ENCODE measurements at places on chromosomes 12 and 14. TPM values are rescaled to one million over a fixed set of nuclear protein-coding genes. Genes with fewer than 3 reads are reported as not detected.

GRCh38 chr14:46571970-46572369, 79.6 kb downstream of the RPL10L start:
- DNase-seq, result no peak

DNA sequence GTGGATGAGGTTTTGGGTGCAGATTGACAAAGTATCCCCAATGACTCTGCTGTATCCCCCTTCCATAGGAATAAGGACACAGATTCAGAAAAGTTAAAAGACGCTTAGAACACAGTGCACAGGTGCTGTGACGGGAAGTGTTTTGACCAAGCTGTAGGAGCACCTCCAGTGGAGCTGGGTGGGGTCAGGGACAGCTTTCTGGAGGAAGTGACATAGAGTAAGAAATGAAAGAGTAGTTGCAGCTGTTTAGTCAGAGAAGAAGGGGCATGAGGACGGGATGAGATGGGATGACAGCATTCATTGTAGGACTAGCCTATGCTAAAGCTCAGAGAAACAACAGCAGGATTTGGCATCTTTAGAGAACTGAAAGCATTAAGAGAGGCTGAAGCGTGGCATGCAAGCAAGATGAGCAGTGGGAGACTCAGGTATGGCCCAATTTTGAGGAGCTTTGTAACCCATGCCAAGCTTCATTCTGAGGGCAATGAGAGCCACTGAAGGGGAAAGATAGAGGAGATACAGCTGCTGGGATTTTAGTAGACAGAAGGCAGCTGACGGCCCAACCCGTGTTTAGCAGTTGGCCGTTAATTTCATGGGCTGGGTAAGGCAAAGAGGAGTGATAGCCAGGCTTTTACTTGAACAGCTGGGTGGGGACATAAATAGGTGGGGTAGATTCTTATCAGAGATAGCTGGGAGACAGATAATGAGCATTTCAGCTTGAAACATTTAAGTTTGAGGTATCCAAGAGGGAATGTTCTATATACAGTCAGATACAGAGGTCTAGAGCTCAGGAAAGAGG, 131.8 kb upstream of the KRAS start:
- DNase-seq, result no peak

DNA sequence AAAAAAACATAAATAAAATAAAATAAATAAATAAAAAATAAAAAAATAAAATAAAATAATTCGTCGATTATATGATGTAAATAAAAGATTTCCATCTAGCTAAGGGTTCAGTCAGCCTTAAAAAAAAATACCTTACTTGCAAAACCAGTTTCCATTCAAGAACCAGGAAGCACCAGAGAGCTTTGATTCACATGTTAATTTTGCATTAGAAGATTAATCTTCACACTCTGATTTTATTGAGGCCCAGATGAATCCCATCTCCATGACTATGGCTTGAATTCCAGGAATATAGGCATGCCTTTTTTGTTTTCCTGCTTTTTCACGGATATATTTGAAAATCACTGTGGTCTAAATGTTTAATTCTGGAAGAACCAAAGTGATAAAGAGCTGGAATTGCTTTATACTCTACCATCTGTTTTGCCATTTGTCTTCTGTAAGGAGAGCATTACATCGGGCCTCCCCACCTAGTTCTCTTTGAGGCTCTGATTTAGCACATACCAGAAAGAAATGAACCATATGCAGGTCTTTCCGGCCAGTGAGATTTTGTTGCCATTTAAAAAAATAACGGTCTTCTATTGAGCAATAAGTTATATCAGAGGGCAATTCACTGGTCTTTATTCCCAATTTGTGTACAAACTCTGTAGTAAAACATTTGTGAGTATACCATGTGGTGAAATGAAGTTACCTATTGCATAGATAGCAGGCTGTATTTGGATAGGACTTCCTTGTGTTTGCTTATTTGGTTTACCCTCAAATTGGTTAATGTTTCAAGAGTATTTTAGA, 175.5 kb downstream of the AEBP2 start:
- DNase-seq, result no peak

- DNase-seq, result no peak
Observed at GRCh38 chr12:62292761-62293344, 32.6 kb downstream of the USP15 start.

LYZ gene
- 121 TPM for total RNA-seq

NRL gene
- 2.2 TPM for total RNA-seq

MAP3K9 gene
- total RNA-seq, result 2.4 TPM

- DNase-seq, result no peak
Observed at GRCh38 chr12:119201789-119202543, 23.2 kb downstream of the HSPB8 start.

FBLN5 gene
- total RNA-seq, result 162 TPM

DNA sequence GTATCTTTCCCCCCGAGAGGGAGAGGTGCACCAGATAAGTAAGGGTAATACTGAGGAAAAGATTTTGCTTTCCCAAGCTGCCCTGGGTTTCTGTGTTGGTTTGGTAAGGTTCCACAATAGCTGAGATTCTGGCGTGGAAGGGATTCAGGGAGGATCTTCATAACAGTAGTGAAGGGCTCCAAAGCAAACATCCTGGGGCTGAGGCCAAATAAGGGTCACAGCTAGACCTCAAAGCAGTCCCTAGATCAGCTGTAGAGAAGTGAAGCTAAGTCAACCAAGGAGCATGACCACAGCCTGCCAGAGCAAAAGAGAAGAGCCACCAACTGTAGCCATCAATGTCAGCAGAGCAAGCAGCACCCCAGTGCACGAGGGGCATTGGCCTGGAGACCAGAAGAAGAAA, 73.2 kb upstream of the SLC35F4 start:
- no peak for DNase-seq

GRCh38 chr12:112431965-112432364, 13.2 kb downstream of the PTPN11 start:
- no peak for DNase-seq

SLC2A14 gene
- total RNA-seq, result 1.4 TPM

NRIP2 gene
- 3.0 TPM for total RNA-seq

SERPINA3 gene
- 390 TPM for total RNA-seq

EPYC gene
- total RNA-seq, result not detected

RNASE3 gene
- total RNA-seq, result 0.69 TPM

GRCh38 chr12:2341871-2342270, 289.1 kb downstream of the CACNA1C start:
- no peak for DNase-seq

DNA sequence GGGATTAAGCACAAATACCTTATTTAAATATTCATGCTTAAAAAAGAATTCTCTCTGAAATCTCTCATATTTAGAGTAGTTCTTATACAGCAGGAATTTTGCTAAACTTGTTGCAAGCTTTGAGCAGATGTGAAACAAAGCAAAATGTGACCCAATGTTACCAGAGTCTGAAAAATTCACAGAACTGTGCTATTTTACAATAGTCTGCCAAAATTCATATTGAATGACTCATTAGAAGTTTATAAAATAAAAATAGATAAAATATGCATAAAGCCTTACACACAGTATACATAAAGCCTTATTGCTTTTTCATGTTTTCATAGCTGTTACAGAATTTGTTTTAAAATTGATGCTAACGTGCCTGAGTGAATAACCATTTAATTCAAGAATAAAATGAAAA, 17.8 kb upstream of the RHOJ start:
- DNase-seq, result no peak

DNA sequence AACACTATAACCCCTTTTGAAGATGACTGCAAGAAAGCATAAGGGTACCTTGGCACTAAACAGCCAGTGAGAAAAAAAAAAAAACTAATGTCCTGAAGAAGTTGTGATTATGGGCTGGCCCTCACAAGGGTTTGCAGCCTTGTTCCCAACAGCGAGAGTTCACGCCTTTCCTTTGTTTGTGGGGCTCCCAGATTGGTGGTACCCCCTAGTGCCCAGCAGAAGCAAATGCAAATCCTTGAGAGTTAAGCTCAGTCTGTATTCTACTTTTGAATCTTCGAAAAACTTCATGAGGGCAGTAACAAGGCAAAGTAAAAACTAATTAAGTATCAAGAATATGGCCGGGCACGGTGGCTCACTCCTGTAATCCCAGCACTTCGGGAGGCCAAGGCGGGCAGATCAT, 238.9 kb upstream of the LMO3 start:
- no peak for DNase-seq

SOAT2 gene
- total RNA-seq, result not detected

GRCh38 chr12:89316705-89317139, 35.6 kb downstream of the DUSP6 start:
- DNase-seq, result no peak

- DNase-seq, result no peak
Observed at GRCh38 chr14:68564826-68565759, 227.8 kb downstream of the ZFP36L1 start.

DNA sequence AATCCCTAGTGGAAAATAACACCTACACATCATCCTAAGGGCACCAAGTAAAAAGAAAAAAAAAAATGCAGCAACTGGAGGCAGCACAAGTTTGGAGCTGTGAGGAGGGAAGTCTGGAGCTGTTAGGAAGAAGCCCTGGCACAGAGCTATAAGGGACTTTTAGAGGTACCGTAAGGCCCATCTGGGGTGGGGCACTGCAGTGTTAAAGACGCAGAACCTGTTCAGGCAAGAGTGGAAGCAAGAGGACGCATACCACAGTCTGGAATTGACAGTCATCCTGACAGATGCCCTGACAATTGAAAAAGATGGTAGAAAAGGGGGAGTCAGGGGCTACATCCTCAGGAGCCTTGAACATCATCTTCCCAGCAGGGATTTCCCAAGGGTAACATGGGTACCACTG, 195.9 kb upstream of the PLEKHG7 start:
- DNase-seq, result no peak

DNA sequence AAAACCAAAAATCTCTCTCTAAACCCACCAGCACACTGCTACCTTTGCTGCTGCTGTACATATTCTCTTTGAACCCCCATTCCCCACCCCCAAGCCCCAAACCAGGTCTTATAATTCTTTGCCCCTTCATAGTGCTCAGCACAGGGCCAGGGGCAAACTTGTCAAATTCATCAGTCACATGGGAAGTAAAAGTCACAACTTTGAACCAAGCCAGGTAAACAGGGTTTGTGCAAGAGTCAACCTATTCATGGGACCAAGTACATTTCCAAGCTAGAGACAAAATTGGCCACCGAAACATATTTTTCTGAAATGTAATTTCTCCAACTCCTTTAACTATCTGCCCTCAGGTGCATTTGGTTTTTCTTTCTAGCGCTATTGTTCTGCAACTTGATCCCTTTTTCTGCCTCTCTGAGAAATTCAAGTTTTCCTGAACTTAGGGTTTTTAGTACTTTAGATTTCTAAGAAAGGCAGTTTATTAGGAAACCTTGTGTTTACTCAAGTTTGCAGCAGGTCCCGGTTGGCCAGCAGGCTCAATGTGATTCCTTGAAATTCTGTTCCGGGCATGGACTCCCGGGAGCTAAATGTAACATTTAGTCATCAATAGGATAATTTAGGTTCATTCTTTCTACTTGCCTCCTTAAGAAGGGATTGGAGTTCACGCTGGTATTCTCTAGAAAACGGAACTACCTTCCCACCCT, 230.5 kb downstream of the EFCAB11 start:
- DNase-seq, result no peak

TPI1 gene
- total RNA-seq, result 707 TPM

DNA sequence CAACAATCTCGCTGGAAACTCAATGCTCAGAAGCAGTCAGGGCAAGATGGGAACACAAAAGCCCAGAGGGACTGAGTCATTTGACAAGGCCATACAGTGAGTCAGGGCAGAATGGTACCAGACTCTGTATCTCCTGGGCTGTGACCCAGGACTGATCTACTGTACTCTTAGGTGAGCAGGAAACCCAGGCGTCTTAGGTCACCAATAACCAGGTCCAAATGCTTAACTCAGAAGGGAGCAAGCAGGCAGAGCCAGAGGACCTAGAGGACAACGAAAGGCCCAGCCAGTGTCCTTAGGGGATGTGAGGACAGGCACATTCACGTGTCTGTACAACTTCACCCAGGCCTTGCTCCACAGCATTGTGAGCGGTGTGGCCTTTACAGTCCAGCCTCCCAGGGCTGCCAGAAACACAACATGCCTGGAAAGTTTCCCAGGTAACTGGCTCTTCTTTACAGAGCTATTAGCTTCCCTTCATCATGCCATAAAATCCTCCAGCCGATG, 69.9 kb downstream of the ARL6IP4 start:
- no peak for DNase-seq

DNA sequence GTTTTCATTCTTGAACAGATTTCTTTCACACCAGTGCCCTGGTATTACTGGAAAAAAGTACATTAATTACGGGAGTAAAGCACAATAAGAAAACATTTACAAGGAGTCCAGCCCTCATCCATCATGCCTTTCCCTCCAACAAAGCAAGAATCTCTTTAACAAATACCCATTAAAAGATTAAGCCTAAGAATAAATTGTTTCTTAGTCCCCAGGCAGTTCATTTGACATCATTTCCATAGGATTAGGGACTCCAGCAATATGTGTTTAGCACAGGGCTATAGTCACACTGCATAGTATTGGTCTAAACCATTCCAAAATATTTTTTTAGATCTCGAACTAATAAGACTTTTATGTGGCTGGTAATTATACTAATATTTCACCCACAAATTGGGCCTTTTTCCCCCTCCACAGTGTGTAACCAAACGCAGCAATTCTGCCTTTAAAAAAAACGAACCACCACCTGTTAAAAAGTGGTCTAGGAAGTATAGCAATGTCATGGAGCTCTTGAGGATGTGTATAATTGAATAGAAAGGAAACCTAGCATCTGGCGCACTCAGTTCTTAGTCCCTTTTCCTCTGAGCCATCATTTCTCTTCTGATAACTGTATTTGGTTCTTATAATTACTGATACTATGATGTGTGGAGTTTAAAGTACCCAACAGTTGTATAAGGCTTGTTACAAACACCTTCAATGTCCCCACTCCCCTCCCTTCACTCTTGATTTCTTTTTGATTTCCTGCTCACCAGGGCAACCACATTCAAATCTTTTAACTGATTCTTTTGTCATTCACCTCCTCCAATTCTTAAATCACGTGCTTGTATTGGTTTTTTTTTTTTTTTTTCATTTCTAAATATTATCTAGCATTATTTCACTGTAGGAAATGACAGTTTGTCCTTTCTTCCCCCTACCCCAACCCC, 138.7 kb downstream of the ETV6 start:
- DNase-seq, result no peak

FOXN4 gene
- not detected for total RNA-seq

DNA sequence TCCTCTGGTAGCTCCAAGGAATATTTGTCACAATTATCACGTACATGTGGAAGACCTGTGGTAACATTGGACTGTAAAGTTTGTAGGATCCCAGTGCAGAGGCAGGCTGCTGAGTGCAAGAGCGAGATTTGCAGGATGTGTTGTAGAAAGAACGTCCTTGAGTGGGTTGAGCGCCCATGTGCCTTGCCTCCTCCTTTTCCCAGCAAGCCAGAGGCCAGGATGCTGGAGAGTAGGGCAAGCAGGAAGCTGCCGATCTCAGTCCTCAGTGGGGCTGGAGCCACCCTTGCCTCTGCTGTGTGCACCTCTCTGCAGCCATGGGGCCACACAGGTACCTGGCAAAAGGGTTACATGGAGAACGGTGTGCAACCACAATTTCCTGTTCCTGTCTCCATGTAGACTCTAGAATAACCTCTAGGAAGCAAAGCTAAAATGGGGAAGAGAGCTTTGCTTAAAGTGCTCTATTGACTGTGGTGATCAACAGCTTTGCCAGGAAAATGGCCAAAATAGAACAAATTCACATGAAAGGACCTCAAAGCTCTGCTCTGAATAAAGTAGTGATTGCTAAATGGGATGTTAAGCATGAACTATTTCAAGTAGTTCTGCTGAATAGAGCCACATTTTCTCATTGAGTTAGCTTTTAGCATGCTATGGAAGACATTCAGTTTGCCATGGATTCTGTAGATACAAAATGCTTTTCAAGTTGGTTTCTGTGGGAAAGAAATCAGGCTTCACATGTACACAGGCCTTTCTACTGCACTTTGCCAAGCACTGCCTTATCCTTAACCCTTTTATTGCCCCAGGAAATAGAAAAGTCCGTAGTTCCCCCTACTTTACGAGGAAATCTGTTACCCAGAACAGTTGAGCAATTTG, 37.4 kb downstream of the ANKRD9 start:
- DNase-seq, result no peak

PZP gene
- 0.39 TPM for total RNA-seq
